ENCODE measurements at places on chromosomes 16 and 17.

DNA sequence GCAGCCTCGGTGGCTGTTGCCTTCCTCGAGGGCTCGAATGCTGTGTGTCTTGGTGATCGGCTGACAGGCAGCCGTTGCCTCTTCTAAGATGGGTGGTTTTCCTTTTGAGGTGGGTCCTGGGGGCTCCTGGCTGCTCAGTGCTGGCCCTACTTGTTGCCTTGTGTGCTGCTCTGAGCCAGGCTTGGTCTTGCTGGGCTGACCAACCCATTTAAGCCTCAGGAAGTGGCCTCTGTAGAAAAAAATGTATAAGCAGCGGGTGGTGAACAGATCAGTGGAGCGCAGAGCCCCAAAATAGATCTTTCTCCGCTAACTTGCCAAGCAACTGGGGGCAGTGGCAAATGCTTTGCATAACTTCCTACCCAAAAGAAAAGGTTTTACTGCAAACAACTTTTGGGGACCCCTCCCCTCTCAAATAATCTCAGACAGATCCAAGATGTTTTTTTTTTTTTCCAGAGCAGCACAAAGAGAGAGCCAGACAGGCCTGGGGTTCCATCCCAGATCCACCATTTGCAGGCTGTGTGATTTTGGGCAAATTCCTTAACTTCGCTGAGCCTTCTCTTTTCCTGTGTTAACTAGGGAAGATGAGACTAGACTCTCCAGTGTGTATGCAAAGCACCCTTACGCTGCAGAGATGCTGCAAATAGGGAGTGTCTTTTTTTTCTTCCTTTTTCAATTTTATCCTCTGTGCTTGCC is 42.5 kb downstream of the PLCG2 start:
- no peak for DNase-seq

- no peak for DNase-seq
Observed at GRCh38 chr17:56918916-56919315, 5.1 kb upstream of the TRIM25 start.

DNA sequence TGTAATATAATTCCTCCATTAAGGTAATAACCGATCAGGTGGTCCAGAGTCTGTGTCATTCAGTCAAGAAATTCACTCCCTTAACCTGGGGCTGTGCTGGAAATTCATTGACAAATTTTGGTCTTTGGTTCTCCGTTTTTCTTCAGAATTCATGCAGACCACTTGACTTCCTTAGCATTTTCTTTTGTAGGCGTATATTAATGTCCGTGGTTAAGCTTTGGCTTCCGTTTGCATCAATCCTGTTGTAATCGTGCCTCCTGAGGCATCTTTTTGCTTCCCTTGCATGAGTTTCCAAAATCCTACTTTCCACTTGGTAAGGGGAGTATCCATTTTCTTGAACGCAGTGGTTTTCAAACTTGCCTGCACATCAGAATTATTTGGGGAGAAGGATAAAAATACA is 9.0 kb downstream of the LRRC37B start:
- DNase-seq: no peak

- no peak for DNase-seq
Observed at GRCh38 chr17:21517538-21518293, 141.6 kb downstream of the KCNJ12 start.

DNA sequence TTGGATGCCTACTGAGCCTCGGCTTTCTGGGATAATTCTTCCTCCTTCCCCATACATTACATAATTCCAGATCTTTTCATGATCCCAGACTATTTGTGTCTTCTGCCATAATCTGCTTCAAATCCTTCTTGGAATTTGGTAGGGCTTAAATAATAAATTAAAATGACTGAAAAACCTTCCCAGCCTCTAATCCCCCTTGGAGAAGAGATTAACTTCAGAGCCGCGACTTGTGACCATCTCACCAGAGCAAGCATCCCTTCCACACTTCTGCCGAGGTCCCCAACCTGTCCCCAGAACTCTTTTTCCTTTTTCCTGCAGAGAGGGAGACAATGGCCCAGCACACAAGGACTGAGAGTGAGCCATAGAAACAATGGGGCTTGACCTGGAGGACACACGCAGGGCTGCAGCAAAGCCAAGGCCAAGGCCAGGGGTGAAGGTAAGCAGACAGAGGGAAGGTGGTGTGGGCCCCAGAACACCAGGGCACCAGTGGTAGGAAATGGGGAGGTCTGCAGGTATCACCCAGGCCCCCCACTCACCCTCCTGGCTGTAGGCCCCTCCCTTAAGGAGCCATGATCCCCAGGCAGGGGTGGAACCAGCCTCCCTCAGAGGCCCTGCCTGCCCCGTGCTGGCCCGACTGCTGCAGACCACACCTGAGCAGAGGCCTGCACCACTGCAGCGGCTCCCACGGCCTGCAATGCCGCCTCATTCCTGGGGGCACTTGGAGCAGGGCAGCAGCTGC is 9.6 kb upstream of the BCAR1 start:
- DNase-seq: no peak

GRCh38 chr17:45223539-45224528 is 2.1 kb downstream of the FMNL1 start:
- DNase-seq: no peak

- DNase-seq: no peak
Observed at GRCh38 chr16:6382924-6383459, 949.7 kb upstream of the RBFOX1 start.

- no peak for DNase-seq
Observed at GRCh38 chr16:23595246-23595950, 718 bp downstream of the NDUFAB1 start.

GRCh38 chr17:28716740-28717577 is 709 bp downstream of the RAB34 start:
- no peak for DNase-seq

DNA sequence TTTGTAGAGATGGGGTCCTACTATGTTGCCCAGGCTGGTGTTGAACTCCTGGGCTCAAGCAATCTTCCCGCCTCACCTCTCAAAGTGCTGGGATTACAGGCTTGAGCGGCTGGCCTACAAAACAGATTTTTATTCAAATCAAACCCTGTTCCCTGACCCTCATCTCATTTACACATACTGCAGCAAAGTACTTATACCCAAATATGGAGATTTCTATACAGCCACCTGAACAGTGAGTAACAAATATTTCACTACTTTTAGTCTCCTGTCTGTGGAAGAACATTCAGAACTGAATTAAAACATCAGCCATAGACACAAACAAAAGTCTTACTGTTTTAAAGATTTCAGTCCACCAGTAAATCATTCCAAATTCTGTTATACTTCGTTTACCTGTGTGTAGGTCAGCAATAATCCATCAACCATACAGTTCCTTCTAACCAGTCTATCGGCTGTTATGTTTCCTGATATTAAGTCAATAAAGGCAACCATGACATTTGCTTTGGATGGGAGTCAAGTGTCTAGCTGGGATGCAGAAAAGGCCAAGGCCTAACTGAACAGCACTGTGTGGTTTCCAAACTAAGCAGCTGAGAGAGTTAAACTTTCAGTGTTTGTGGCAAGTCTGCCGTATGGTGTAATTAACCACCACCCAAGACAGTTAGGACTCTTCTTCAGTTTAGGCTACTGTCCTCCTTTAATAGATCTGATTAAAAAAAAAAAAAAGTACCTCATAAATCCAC is 22.3 kb downstream of the ERN1 start:
- no peak for DNase-seq

- no peak for DNase-seq
Observed at GRCh38 chr17:4485676-4486646, 12.7 kb upstream of the SPNS2 start.

- no peak for DNase-seq
Observed at GRCh38 chr17:46028374-46028773, 29.3 kb downstream of the STH start.

DNA sequence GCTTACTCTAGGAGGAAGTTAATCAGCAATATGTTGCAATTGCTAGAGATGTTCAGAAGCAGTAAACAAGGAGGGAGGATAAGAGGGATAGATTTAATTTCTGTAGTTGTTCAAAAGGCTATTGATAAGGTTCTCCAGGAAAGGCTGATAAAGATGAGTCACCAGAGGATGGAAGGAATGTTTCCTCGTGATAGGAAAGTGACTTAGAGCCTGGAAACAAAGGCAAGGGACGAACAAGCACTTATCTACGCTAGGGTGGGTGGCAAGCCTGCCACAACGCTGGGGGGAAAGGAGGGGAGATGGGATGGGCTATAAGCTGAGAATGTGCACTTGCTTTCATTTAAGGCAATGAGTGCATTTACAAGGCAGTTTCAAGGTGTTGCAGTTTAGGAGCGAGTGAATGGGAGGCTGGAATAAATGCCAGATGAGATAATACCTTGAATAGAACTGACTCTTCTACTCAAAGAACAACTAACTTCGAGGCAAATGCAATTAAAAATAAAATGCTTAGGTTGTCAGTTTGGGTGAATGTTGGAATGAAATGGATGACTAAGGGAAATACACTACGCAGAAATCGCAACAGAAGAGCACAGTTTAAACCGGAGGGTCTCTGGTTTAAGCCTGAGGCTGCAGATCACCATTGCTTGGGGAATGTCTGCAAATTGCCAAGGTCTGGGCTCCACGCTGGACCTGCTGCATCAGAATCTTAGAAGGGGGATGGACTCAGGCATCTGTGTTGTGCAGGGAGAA is 76.0 kb upstream of the RBBP6 start:
- no peak for DNase-seq

- no peak for DNase-seq
Observed at GRCh38 chr16:67245186-67245585, 2.1 kb downstream of the FHOD1 start.

- no peak for DNase-seq
Observed at GRCh38 chr17:63937319-63937718, 5.2 kb upstream of the CD79B start.

DNA sequence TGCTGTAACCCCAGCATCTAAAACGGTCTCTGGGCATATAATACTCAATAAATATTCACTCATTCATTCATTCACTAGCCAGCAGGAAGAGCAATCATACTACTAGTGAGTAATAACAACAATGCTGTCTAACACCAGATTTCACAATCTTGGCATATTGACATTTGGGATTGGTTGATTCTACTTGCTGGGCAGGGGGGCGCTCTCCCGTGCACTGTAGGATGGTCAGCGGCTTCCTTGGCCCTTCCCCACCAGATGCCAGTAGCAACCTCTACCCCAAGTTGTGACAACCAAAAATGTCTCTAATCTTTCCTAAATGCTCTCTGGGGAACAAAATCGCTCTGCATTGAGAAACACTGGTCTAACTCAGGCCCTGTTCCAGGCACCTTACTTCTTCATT is 20.7 kb downstream of the WFDC1 start:
- DNase-seq: no peak

Measured in omental fat pad (tissue), 4 donors.